ENCODE measurements at places on chromosomes 2 and 18.

- no peak for DNase-seq
Measured at GRCh38 chr2:50648041-50648700, 383.8 kb downstream of the NRXN1 start.

DNA sequence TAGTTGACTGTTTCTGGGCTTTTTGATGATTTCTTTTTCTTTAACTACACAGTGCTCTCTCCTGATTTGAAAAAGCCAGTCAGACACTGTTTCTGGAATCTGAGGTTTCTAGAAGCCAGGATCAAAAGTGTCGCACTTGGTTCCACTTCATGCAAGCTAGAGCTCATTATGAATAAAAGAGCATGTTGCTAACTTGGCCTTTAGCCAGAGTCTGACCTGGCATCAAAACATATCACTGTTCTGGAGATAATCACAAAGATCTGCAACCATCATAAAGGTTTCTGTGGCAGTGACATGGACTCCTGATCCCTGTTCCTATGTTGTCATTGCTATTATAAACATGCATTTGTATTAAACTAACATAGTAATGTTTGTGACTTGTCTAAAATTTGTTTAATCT is 76.1 kb upstream of the MAPRE2 start:
- DNase-seq, result no peak

DNA sequence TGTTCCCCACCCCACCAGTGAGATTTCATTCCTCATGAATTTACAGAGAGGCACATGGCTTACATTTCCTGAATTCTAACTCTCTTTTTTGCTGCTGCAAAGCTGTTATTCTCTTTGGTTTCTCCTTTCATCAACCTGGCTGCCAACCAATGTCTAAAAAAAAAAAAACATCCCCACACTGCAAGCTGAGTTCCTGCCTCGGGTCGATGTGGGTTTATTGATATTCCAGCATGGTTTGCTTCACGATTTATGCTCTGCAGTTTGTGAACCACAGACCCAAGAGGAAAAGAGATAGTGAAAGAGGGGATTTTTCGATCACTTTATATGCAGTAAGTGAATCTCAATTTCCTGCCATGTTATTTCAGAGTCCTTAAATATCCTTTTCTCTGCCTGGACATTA is 363.6 kb downstream of the LPIN1 start:
- DNase-seq, result no peak

DNA sequence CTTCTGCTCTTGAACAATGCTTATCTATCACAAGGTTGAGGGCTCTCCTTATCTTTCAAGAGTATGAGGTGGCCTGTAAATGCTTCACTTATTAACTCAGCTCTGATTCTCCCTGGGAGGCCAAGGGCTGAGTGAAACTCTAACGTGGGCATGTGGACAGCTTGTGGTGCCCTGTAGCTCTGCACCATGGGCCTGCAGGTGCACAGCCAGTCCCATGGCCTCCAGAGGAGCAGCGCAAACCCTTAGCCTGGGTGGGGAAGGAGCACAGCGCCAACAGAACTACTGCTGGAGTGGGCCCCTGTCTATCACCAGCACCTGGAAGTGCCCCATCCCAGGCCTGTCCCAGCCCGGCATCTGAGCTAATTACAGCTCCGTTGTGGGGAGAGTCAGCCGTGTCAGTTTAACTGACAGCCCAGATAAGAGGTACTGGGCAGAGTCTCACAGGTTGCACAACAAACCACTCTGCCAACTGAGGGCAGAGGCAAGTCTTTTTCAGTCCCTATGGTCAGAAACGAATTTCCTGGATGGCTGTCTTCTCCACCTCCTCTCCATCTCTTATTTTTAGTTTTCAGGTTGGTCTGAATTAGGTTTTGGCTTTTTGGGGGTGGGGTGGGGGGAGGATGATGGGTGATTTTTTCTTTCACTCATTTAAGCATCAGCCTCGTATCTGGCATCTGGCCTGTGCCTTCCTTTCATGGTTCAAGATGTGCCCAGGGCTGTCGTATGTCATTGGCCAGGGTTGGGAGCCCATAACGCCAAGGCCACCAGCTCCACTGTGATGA is 219.5 kb downstream of the BCL2 start:
- DNase-seq, result no peak

- no peak for DNase-seq
Measured at GRCh38 chr18:36352384-36352783, 54.9 kb downstream of the FHOD3 start.

- DNase-seq, result no peak
Measured at GRCh38 chr2:195364015-195364965, 292.7 kb upstream of the SLC39A10 start.

DNA sequence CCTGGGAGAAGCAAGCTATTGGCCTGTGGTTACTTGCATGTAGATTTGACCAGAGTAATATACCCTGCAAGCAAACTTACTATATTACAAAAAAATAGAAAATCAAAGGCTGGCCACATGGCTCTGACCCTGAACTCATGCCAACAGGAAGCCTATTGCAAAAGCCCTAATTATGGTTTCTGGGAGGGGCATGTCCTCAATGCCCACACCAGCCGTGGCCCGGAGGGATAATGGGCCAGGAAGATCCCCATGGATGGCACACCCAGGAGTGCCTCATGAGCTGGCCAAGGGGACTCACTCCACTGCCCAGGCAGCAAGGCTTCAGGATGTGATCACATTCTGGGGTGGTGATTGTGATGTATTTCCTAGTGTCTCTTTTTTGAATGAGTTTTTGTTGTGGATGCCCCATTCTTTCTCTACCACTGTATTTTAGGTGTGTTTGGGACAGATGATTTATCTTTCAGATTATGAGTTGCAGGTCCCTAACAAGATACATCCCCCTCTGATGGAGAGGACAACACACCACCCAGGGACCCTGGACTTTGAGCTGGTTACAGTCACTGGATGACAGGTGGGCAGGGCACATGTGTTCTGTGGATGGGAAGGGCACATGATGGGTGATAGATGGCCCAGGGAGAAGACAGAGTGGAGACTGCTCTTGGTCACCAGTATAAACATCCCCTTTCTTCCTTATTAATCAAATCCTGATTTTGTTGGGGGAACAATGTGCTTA is 18.7 kb upstream of the TFCP2L1 start:
- no peak for DNase-seq

DNA sequence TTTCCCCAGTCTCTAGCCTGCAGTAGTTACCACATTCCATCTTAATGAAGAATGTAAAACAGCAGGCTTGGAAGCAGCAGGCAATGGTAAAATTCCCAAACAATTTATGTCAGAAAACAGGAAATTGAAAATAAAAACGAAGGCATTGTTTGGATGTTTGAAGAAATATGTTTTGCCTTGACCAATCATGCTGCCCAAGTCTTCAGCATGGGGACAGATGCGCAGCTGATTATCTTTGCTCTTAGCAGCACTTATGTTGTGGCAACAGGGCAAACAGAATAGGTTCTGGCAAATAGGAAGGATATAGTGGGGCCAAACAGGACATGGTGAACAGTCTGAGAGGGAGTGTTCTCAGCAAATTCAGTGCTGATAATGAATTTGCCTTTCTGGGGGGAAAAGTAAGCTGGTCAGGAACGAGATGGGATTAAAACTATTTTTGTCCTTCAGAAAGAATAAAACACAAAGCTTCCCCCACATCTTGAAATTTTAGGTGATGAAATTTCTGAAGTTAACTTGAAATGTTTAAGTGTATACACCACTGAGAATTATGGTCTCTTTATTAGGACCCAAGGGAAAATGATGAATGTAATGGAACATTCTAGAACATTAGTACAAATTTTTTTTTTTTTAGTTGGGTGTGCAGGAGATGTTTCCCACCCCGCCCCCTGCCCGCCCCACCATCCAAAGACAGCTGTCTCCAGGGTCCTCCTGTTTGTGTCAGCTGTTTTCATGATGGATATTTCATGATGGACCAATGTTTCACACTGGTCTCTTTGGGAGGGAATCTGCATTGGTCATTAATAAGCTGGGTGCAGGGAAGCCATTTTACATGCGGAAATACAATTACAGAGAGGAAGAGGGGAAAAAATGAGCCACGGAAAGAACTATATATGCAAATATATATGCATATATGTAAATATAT is 239.5 kb upstream of the REV1 start:
- DNase-seq, result no peak

- DNase-seq, result no peak
Measured at GRCh38 chr2:156305121-156305520, 27.4 kb downstream of the NR4A2 start.

GRCh38 chr2:33321236-33321771 is 155.1 kb upstream of the RASGRP3 start:
- no peak for DNase-seq

- DNase-seq, result no peak
Measured at GRCh38 chr2:88077080-88077479, 9.5 kb downstream of the SMYD1 start.

GRCh38 chr2:241894681-241895426 is 25.3 kb downstream of the RTP5 start:
- DNase-seq, result no peak

- no peak for DNase-seq
Measured at GRCh38 chr2:67169417-67170140, 227.6 kb upstream of the ETAA1 start.

DNA sequence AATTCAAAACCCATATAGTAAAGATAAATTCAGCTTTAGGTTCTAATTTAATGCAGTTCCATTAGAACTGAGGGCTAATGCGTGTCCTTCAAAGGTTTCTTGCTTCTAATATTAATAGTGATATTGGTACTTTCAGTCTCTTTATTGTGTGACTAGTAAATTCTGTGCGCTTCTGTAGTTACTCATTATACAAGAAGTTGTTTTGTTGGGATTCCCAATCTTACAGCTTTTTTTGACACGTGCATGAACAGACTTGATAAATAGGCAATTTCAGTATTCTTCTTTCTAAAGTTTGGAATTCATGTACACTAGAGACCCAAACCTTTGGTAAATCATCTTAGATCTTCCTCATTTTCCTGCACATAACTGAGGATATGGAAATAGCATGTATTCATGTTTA is 71.8 kb downstream of the HAUS1 start:
- no peak for DNase-seq

- no peak for DNase-seq
Measured at GRCh38 chr2:10344105-10345066, 41.7 kb downstream of the HPCAL1 start.

GRCh38 chr18:47767699-47768098 is 162.8 kb downstream of the SMAD2 start:
- no peak for DNase-seq

GRCh38 chr2:96130483-96130882 is 7.8 kb downstream of the ASTL start:
- DNase-seq, result no peak

- no peak for DNase-seq
Measured at GRCh38 chr2:19879120-19879519, 22.7 kb downstream of the TTC32 start.
